ENCODE measurements at places on chromosomes 1 and 21.

DNA sequence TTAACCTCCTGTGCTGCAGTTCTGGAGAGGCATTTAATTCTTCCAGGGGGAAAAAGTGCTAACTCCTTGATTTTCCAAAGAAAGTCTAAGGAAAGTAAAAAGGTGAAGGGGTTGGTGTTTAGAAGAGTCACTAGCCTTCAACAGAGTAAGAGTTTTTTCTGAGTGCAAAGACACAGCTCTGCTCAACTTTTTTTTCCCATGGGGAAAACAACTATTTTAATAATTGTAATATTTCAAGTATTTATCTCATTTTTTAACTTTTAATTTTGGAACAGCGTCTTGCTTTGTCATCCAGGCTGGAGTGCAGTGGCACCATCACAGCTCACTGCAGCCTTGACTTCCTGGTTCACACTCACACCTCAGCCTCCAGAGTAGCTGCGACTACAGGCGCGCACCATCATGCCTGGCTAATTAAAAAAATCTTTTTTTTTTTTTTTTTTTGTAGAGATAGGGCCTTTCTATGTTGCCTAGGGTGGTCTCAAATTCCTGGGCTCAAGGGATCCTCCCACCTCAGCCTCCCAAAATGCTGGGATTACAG lies 202.6 kb downstream of the APP start:
- no peak for DNase-seq

GRCh38 chr1:6353619-6353954 lies 40.0 kb downstream of the ACOT7 start:
- DNase-seq: no peak

DNA sequence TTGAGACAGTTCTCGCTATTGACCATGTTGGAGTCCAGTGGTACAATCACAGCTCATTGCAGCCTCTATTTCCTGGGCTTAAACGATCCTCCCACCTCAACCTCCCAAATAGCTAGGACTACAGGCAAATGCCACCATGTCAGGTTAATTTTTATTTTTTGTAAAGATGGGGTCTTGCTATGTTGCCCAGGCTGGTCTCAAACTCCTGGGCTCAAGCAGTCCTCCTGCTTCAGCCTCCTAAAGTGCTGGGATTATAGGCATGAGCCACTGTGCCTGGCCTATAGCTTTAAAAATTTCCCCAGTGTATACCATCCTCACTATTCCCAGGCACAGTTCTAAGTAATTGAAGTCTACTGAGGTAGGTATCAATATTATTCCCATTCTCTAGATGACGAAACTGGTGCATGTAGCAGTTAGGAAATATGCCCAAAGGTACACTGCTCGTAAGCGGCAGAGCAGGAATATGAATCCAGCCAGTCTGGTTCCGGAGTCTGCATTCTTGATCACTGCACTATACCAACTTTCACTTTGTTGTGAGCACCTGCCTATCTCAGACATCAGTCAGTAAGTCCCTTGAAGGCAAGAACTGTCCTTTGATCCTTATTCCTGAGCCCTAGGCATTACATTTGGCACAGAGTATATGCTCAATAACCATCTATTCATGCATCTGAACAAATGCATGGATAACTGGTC lies 11.5 kb upstream of the SRP9 start:
- no peak for DNase-seq

GRCh38 chr21:29346281-29346680 lies 47.6 kb downstream of the BACH1 start:
- no peak for DNase-seq

GRCh38 chr1:41400225-41400624 lies 39.0 kb downstream of the FOXO6 start:
- no peak for DNase-seq

All from mucosa of gallbladder (tissue), 1 donor.